ENCODE measurements at places on chromosomes 5 and 9.

DNA sequence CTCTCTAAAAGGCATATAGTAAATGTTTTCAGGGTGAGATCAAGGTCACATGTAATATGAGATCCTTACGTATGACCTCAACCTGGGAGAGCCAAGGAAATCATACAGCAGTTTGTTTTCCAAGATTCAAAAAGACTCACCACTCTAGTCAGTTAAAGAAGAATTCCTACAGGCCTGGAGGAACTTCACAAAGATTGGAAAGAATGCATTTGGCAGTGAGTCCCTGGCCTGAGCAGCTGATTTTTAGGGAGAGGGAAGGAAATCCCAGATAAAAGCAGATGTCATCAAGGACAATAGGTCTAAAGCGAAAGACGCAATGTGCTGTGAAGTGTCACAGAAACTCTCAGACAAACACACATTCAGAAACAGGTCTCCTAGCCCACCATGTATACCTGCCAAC is 424.0 kb upstream of the ZNF462 start:
- no peak for DNase-seq

DNA sequence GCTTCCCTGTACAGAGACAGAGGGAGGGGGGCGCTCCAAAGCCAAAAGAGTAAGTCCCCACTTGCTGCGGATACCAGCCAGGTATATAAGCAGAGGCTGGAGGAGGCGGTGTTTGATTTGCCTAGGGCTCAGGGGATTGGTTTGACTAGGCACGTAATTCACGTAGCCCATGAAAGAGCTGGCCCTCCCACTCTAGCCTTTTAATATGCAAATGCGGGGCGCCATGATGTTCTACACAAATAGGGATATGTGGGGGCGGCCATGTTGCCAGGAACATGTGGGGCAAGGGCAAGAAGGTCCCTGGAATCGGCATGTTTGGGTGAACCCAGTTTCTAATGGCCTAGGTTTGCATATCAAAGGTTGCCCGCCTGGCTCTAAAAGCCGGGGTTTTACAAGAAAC is 3.3 kb upstream of the PRLR start:
- DNase-seq = no peak

GRCh38 chr5:159227452-159227851 is 18.1 kb upstream of the RNF145 start:
- DNase-seq = no peak

DNA sequence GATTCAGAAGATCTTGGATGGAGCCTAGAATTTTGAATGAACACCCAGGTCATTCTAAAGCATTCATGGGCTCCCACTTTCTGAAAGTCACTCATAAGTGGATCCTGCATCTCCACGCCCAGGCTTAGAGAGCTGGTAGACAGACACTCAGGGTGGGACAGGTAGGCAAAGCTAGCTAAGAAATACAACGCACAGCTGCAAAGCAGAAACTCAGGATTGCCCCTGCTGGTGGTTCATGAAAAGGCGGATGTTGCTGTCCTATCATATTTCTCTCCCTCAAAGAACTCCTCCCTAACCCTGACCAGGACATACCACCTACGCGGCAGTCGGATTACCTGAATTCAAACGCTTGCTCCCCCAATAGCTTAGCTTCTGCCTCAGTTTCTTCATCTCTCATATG is 226.5 kb downstream of the GLIS3 start:
- DNase-seq = no peak

All from common myeloid progenitor, CD34-positive (primary cell).